ENCODE measurements at places on chromosomes 13 and 19.

DNA sequence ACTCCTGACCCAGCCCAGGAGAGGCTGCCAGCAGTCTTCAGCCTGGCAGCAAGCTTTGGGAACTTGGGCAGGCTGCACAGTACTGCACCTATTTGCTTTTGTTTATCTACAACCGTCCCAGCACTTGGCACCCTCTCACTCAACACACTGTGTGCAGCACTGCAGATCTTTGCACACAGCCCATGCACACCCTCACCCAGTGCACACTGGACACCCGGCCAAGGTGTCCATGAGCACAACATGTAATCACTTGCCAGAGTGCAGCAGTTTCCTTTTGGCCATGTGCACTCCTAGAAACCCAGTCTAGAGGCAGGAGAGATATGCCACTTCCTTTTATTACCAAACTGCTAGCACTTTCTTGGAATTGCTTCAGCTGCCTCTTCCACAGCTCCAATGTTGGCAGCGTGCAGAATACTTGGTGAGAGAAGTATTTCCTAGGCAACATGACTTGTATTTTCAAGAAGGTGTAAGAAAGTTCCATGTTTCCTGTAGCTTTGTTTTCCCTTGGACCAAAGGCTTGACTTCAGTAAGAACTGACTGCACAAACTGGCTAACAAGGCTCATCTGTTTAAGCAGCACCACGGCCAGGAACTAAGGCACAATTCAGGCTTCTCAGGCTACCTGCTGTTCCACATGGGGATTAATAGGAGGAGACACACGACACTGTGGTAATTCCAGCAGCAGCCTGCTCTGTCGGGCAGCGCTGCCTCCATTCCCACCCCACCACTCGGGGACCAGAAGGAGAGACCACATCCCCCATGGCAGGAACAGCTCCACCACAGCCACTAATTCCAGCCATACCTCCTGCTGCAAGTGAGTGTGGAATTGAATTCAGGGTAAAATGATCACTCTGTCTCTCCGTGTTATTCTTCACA, 15.3 kb downstream of the ATP7B start:
- no peak for DNase-seq

GRCh38 chr13:51916051-51916818, 54.5 kb downstream of the CCDC70 start:
- no peak for DNase-seq

GRCh38 chr19:31658993-31659896, 310.0 kb upstream of the TSHZ3 start:
- DNase-seq: no peak

DNA sequence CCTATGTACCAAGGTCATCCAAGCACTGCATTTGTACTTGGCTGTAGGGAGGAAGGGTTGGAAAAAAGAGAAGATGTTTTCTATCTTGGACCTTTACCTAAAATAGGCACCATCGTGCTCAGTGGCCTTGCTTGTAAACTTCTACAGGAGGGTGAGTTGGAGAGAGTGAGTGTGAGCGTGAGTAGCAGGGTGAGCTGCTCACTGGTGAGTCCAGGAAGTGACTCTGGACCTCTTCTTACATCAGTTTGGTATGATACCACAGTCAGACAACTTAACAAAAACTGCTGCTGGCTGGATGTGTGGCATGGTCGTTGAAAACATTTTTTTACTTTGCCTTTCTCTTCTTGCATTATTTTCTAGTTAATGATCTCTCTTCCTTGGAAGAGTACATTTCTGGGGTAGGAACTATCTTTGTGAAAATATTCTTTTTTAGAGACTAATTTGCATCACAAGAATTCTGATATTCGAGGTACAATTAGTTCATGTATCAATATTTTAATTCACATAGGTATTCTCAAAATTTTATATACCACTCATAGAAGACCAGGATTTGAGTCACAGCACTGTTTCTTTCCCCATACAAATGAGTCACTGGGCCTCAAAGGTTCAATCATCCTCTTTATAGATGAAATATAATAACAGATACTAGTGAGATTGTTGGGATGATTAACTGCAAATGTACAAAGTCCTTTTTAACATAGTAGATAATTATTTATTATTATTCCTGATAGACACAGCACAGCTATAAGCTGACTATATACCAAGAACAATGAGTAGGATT, 651 bp downstream of the SERPINE3 start:
- no peak for DNase-seq

- peak; percentile 13 for DNase-seq
Measured at GRCh38 chr19:6161271-6161850, 25.9 kb downstream of the ACSBG2 start.

GRCh38 chr19:16139752-16140151, 3.7 kb upstream of the HSH2D start:
- DNase-seq: no peak

- DNase-seq: no peak
Measured at GRCh38 chr13:78764665-78765064, 105.7 kb upstream of the OBI1 start.
